EL (cell line): ENCODE measurements at places on chromosomes 7 and 10.

DNA sequence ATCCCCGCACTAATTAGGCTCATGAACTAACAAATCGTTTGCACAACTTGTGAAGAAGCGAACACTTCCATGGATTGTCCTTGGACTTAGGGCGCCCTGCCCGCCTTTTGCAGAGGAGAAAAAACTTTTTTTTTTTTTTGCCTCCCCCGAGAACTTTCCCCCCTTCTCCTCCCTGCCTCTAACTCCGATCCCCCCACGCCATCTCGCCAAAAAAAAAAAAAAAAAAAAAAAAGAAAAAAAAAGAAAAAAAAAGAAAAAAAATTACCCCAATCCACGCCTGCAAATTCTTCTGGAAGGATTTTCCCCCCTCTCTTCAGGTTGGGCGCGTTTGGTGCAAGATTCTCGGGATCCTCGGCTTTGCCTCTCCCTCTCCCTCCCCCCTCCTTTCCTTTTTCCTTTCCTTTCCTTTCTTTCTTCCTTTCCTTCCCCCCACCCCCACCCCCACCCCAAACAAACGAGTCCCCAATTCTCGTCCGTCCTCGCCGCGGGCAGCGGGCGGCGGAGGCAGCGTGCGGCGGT, at the start of gene EMX2:
Gene EMX2 (plus strand): TSS at position 41 of the 519 bp plus-strand sequence. CDS start 522 bp downstream, outside the sequence.
- no peak for DNase-seq

- DNase-seq: no peak
These were observed 122.3 kb downstream of the SLIT1 start for GRCh38 chr10:97063271-97063982.

DNA sequence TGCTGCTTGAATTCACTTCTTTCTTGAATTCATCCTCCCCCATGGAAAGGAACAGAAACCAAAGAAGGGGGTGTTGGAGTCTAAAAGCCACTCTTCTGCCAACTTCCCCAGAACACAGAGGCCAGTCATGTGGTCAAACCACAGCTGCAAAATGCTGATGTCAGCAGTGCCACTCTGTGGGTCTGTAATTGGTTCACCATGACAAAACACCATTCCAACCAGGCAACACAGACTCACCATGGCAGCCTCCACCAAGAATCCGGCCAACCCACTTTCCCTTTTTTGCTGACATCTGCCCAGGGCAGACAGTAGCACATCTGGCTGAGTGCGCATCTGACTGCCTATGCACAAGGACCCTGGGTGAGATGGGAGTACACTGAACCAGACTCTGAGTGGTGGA, 16.8 kb downstream of the OSBPL3 start:
- peak; percentile 29 for DNase-seq

DNA sequence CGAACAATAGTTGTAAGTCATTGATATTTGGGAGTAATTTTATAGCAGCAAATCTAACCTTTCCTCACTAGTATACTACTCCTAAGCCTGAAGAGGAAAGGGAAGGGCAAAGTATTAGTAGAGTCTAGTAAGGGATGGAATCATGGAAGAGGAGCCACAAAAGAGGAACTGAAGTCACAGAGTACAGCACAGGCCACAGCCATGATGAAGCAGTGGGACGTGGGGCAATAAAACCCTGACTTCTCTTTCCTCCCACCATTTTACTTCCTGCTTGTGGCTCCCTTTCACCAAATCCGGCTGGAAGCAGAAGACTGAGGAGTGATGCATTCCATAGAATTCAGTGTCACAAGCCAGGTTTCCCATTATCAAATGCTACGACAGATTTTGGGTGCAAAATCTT, 58.7 kb downstream of the CABCOCO1 start:
- no peak for DNase-seq

GRCh38 chr10:22656036-22656435, 58.3 kb downstream of the PIP4K2A start:
- no peak for DNase-seq

DNA sequence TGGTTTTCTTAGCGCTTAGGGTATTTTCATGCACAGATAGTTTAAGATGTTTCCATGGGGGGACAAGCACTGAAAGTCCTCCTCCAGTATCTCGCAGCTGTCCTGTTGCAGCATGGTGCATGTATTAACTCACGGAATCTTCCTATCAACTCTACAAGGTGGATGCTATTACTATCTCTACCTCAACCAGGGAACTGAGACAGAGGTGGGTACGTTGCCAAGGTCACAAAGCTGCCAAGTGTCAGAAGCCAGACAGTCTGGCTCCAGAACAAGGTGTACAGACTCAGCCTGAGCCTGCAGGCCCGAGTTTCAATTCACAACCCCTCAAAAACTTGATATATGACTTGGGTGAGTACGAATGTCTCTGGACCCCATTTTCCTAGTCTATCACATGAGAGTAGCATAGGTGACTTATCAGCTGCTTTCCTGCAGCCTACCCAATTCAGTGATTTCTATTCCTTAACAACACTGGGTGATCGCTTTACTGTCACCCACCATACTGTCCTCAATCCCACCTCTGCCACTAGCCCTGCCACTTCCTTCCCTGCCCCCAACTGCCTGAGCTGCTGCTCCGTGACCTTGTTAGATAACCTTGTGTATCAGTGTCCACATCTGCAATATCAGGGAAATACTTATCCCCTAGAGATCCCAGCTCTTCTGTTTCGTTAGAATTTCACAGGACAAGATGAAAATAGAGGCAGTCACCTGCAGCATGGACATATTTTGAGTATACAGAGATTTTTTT, 92.1 kb downstream of the ABCC2 start:
- DNase-seq: no peak

- no peak for DNase-seq
These were observed 700.1 kb upstream of the ANKRD30A start for GRCh38 chr10:36425131-36425797.

- no peak for DNase-seq
These were observed 23.2 kb downstream of the UNCX start for GRCh38 chr7:1255817-1256340.

DNA sequence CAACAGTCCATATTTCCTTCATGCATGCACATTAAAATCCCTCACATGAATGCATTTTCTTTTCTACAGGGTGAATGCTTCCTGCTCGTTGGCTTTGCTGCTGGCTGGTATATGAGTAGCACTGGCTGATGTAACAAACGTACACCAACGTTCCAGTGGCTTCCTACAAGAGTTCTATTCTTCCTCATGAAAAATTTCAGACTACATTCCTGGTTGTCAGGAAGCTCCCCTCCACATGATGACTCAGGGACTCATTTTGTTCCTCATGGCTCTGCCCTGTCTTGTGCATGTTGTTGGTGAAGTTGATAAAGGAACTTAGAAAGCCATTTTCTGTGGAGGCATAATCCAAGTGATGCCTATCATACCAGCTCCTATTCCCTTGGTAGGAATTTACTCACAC, 470.7 kb upstream of the KLF6 start:
- DNase-seq: peak; percentile 15
